ENCODE measurements at places on chromosomes 4 and X.

DNA sequence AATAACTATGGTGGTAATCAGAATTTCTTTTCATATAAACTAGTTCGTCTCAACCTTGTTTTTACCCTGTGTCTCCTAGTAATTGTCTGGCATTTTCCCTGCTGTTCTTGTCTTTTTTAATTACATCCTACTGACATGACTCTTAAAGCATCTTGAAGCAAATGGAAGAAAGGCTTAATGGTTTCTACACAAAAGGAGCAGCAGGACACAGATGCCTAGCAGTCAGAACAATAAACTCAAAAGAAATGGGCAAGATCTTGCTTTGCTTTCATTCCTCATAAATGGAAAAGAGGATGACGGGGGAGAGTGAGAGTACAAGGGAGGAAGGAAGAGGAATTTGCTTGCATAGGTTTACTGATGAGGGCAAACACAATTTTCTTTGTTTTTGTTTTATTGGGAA is 293.2 kb upstream of the EMCN start:
- DNase-seq: no peak

DNA sequence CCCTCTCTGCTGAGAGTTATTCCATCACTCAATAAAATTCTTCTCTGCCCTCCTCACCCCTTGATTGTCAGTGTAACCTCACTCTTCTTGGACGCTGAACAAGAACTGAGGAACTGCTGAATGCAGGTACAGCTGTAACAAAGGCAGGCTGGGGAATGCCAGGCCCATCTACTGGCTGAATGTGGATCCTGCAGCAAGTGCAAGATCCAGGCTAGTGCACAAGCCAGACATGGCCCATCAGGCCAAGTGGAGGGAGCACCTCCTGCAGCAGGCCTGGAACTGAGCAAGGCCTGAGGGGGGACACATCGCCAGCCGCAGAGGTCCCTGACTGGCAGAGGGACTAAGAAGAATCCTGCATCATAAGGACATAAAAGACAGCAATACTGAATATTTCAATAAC is 411.8 kb upstream of the PCDH10 start:
- peak; percentile 76 for DNase-seq

- no peak for DNase-seq
Observed at GRCh38 chr4:25823632-25824031, 39.2 kb downstream of the SEL1L3 start.

DNA sequence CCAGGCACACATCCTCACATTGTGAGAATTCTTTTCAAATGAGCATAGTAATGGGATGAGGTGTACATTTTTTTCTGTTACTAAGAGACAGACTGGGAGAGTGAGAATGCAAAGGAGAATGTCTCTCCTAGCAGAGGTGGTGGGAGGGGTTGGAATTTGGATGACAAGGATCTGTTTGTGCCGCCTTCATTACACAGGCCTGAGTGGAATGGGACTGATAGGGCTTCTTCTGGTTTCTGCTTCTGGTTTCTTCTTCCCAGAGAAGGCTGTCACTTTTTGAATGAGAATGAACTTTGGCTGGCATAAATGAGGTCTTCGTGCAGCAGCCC is 55.4 kb downstream of the C4orf51 start:
- peak; percentile 97 for DNase-seq

- DNase-seq: no peak
Observed at GRCh38 chr4:86565651-86566050, 28.5 kb upstream of the PTPN13 start.

DNA sequence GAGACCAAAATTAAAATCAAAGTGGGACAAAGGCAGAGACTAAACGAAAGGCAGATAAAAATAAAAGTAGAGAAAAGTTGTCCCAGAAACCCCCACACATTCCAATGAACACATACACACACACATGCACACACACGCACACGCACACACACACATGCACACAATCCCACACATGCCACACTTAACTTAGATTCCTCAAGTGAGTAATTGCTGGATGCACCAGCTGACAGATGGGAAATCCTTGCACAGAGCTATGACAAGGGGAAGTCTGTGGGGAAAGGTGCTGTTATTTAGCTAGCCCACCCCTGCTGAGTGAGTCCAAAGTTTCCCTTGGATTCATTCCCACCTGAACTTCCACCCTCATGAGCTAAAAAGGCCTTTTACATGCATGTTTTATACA is 233.9 kb downstream of the RAB28 start:
- DNase-seq: no peak

DNA sequence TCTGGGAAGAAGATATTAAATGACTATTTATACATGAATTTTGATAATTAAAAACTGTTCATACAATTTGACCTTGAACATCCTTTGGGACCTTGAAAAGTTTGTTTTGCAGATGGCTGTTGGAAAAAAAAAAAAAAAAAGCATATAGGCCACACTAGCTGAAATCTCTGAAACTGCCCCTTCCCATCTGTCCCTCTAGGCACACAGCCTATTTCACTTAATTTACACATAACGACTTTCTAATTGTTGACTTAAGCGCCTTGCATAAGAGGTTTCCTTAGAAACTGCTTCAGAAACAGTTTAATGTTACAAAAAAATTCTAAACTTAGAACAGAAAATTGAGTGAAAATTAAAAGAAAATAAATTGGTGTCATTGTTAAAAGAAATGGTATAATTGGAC is 131.0 kb downstream of the COX18 start:
- DNase-seq: no peak

DNA sequence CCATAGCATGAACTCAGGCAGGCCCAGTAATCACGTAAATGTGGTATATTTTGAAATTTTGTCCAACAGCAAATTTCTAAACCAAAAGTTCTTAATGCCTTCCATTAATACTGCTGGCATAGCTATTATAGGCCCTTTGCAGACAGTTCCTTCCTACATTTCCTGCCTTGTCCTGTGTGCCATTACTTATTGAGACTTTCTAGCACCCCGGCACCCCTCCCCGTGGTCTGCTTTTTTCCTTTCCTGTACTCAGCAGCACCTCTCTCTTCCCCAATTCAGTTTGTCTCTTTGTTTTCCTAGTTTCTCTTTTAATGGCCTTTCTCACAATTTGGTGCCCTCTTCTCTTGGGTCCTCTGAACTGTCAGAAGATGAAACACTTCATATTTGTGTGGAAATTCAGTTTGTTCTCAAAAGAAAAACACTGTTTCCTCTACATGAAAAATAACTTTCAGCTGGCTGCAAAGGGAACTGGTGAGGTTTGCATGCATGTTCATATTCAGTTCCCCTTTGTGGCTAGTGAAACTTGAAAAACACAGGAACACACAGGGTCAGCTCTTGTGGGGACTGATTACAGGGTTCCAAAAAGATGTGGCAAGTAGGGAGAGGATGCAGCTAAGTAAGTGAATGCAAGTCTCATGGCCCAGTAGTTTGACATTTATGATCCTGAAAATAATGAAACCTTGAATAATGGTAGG is 17.1 kb downstream of the GPR34 start:
- no peak for DNase-seq

GRCh38 chr4:186078981-186079638 is 10.2 kb downstream of the TLR3 start:
- peak; percentile 94 for DNase-seq

Measured in islet precursor cell (in vitro differentiated cells).